Activated CD4-positive, alpha-beta T cell treated with anti-CD3 and anti-CD28 coated beads, Interleukin-10, Interleukin-2, amounts not matched to agents 100 ng/mL and 50 ng/mL, durations not matched to agents 16 hours and 8 hours (primary cell): ENCODE measurements at places on chromosomes 6 and 20.

DNA sequence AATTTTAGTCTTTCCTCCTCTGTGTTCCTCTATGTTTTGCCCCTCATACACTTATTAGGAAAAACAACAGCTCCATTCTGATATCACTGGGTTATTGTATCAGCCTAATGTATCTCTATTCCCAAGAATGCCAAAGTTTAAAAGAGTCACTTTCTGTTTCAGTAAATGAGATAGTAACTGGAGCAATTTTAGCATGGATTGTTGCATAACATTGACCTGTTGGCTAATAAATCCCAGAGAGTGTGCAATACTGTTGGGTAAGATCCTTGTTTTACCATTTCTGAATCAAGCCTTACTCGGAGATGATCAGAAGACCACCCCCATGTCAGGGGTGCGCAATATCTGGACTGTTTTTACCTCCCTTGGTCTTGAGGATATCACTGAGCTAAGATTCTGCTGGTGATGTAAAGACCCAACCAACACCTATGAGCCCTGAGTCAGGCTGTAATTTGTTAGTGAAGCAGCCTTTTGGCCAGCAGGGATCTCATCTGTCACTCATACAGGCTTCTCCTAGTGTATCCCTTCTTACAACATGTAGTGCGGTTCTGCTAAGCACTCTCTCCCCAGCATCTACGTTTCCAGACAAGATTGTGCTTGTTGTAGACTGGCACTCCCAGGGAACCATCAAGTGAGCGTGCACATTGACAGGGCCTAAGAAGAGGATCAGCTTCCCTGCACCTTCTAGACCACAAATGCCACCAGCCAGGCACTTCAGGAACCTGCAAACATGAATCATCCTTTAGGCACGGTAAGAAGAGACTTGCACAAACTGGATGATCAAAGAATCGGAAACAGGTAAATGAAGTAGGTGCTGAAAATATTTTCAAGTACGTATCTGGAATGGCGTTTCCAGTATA is 11.5 kb upstream of the IPCEF1 start:
- DNase-seq = no peak

DNA sequence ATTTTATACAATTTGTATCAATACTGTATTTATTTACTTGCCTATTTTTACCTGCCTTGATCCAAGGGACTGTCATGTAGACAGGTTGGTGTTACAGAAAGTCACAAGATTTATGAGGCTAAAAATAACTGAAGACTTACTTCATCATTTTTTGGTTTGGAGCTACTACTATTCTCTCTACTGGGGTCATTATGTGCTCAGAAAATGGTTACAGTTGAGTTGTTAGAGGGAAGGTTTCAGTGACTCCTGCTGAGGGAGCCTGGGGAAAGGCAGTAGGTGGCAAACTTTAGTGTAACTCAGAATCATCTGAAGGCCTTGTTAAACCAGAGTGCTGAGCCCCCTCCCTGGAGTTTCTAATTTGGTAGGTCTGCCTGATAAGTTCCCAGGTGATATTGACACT is 118.8 kb downstream of the TINAG start:
- DNase-seq = no peak

GRCh38 chr6:167495506-167496401 is 170.9 kb downstream of the TTLL2 start:
- no peak for DNase-seq

DNA sequence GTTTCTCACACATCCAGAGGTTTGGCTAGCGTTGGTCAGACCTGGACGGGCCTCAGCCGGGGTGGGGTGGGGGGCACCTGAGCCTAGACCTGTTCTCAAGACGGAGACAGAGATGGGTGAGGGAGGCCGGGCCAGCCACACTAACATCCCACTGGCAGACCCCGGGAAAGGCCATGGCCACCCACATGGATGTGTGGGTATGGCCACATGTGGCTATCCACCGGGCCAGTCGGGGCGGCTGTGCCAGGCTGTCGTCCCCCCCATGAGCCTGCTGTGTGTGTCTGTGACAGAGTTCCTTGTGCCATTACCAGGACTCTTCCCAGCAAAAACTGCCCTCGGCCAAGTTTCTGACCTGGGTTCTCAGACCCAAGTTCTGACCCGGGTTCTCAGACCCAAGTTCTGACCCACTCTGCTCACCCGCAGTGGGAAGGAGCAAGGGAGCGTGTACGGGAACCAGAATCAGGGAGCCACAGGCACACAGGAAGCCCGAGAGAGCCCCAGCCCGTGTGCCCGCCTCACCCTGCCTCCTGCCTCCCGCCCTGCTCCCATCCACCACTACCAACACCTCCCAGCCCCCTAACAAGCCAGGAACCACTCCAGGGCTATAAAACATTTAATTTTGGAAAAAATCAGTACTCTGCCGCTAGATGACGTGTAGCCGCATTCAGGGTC is 255.5 kb downstream of the TAF4 start:
- DNase-seq = no peak

DNA sequence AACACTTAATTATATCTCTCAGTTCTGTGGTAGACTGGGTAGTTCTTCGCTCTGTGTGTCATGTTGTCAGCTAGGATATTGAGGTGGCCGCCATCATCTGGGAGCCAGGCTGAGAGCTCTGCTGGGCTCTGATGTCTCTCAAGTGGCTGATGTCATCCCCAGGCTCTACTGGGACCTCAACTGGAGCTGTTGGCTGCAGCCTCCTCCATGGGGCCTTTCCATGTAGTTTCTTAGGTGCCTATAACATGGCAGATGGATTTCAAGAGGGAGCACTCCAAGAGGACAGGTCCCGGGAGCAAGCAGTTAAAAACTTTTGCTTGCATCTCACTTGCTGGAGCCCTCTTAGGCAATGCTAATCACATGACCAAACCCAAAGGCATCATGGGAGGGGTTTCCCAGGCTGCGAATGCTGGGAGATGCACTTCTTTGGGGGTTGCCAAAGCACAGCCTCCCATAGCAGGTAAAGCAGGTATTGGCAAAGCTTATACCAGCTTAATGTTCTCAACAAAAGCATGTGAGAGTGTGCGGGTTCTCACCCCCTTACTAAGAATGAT is 129.8 kb downstream of the TMEM242 start:
- DNase-seq = no peak

- DNase-seq = peak; percentile 55
Observed at GRCh38 chr6:132751306-132751705, 6.4 kb downstream of the VNN2 start.

DNA sequence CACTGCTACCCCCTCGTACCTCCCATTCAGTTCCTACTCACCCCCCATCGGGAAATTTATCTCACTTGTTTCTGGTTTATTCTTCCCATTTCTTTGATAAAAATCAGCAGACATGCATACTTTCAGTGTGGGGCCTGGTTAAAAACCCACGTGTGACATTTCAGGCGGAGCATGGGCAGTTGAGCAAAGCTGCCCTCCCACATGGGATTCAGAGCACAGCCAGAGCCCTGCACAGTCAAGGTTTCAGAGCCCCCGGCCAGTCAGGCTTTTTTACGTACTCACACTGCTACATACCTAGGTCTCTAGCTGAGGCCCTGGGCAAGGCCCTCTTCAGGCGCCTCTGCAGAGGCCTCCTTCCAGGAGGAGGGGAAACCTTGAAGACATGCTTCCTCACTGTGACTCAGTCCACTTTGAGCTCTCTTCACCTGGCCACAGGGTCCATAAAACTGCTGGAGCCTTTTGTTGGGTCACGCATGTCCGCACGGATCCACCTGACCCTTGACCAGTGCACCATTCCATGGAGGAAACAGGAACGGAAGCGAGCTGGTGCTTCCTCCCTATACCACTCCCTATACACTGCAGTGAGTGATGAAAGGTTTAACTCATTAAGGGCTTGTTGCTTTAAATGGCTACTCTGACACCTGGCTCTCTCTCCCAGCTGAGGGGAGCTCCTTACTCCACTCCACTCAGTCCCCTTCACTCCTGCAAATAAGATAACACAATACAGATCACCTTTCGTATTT is 713.3 kb downstream of the PRKN start:
- no peak for DNase-seq

DNA sequence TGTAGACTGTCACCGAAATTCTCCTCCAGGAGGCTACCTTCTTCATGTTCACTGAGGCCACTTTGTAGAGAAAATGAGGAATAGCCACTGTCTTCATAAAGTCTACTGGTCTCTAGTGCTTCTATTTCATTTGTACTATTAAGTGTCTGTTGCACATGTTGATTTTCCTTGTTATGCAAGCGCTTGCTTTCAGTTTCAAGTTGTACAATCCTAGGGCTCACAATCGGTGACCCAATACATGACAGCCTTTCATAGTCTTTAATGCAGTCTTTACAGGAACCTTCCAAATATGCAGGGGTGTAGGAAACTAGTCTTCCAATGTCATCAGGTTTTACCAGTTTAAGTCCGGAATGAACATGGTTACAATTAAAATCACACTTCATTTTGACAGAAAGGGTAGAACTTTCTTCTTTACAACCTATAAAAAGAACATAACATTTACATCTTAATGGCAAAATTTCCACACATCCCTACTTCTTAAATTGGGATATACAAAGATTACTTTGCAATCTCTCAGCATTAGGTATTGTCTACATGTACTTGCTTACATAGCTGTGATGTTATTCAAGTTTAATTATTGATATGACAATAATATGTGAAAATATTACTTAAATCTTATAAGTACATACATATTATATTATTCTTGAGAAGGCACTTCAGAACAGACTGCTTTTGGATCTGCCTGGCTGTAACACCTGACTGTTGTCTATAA is 7.5 kb downstream of the FBXO5 start:
- DNase-seq = peak; percentile 20

DNA sequence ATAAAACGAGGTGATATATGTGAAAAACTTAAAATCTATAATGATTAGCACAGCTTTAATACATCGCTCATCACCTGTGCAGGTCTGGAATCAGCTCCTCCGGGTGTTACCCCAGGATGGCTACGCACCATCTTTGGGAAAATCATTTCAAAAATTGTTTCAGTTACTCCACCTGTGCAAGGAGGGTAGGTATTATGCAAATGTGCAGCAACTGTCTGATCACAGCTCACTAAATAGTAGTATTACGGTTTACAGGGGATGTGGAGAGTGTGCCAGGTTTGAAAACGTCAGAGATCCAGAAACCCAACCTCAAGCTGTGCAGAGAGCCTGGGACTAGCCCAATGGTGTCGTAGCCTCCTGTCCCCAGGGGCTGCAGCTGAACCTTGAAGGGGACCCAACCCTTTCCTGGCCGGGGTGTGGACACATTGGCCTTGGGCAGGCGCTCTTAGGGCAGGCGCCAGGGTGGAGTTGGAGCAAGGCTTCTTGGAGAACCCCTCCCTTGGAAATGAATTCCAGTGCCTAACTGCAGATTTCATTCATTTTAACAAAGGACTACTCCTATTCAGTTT is 24.2 kb upstream of the SGK1 start:
- no peak for DNase-seq

- peak; percentile 68 for DNase-seq
Observed at GRCh38 chr6:109073344-109074132, 21.1 kb downstream of the SESN1 start.

GRCh38 chr6:143745166-143746133 is 67.7 kb downstream of the PHACTR2 start:
- DNase-seq = no peak

GRCh38 chr6:96436398-96436797 is 85.2 kb upstream of the UFL1 start:
- no peak for DNase-seq

DNA sequence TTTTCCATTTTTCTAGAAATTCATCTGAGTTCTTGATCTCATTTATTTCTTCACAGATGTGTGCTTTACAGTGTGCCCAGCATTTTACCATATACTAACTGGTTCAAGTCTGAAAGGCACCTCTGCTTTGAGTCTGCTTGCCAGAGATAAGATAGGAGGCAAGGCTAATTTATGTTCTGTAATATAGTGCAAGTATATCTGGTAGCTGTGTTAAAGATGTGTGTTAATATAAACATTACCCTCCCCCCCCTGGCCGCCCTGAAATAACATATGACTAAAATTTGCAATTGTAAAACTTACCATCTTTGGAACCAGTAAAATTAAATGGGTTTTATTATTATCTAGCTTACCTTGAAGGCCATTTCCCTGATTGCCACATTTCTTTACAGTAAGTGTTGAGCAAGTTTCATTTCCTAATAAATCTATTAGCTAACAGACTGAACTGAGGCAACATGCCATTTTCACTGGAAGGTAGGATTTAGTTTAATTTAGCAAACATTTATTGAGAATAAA is 2.7 kb downstream of the FBXO9 start:
- DNase-seq = no peak

DNA sequence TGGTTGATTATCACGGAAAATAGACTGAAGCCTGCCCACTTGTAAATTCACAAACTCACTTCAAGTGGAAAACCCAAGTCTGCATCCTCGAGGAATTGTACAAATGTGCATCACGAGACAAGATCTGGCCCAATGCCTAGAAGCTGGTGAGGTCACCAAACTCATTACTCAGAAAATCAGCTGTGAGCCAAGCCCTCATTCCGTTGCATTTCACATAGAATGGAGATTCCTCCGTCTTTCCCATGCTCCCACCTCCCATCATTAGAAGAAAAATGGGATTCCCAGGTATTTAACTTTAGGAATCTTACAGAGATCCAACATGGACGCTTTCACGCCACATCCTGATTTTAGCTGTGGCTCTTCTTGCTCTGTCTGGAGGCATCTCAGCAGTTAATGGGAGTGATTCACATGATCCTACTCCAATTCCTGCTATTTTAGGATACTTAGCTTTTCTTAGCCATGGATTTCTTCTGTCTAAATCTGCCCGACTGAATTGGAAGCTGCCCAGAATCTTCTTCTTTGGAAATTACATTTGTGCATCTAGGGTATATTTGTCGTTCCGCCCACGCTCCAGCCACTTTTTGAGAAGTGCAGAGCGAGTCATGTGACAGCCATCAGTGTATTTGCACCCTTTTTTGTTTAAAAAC is 68.7 kb upstream of the STMND1 start:
- no peak for DNase-seq

GRCh38 chr20:3471397-3472021 is 691 bp downstream of the ATRN start:
- no peak for DNase-seq

DNA sequence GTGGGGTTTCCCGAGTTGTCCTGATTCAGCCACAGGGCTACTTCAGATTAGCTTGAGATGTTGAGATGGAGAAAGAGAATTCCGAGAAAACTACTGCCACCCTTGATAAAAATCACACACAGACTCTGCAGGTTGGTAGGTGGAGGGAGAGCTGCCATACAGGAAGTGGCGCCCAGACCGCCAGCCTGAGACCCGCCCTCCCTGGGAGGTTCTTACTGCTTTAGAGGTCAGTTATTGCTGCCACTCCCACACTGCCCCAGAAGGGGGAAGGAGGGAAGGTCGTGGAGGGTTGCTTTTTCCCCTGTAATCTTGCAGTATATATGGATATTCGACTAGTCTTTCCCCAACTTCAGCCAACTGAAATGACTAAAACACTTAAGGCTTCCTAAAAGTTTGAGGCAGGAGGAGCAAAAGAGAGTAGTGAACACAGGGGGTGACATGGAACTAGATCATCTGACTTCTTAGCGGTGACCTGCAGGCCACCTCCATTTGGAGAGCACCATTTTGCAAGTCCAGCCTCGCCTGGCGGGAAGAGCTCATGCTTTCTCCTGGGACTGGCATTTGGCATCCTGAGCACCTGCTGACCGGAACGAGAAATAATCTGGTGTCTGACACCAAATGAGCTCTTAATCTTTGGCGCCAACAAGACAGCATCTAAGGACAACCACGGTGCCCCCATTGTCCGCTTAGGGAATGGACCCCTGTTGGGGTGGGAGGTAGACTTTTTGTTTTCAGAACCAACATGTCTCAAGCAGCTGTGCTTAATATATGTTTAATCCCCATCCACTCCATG is 35.7 kb upstream of the SLC22A1 start:
- DNase-seq = no peak

GRCh38 chr6:56807326-56807988 is 147.4 kb upstream of the BEND6 start:
- no peak for DNase-seq
